Calu3 (cell line): ENCODE measurements at places on chromosomes 3 and 15. TPM values are rescaled to one million over a fixed set of nuclear protein-coding genes. Genes with fewer than 3 reads are reported as not detected.
A peak's percentile ranks its signal among the peaks of the same experiment; 100 is the strongest.

ALS2CL gene
- 39.6 and 46.7 TPM in 2 replicates for total RNA-seq

TMEM266 gene
- 0.17 TPM in 1 of 2 replicates, not detected in the other for total RNA-seq

P3H2 gene
- total RNA-seq: 5.9 and 7.1 TPM in 2 replicates

SUMF1 gene
- total RNA-seq: 24.8 and 31.8 TPM in 2 replicates

CALML4 gene
- total RNA-seq: 17.9 and 24.1 TPM in 2 replicates

ARHGEF26 gene
- total RNA-seq: 19.0 and 21.4 TPM in 2 replicates

DNA sequence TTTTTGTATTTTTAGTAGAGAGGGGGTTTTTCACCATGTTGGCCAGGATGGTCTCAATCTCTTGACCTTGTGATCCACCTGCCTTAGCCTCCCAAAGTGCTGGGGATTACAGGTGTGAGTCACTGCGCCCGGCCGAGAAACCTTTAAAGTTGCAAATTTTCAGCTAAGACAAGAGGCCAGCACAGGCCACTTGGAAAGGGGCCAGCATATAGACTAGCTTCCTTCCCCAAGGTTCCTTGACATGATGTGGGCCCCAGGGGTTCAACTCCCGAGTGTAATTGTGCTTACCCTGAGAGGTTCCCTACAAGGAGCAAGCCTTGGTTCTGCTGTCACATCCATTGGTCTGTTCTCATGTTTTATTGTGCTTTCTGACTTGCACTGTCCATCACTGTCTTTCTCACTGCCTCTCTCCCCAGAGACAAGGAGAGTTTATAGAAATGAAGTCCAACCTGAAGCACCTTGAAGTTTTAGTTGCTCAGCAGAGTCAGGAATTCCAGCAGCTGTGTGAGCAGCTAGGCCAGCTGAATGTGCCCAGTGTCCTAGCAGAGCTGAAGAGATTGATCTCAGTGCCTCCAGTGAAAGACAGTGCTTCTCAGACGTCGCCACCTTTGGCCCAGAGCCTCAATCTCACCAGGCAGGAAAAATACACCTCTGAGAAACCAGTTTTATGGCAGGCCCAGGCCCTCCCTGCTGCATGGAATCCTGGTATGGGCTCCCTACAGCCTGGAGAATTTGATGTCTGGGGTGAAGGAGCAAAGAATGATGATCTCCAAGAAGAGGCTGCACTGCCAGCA is 21.1 kb downstream of the C3orf62 start:
- DNase-seq: no peak

GRCh38 chr15:68789534-68790241 is 31.0 kb downstream of the ANP32A start:
- DNase-seq: no peak

DNA sequence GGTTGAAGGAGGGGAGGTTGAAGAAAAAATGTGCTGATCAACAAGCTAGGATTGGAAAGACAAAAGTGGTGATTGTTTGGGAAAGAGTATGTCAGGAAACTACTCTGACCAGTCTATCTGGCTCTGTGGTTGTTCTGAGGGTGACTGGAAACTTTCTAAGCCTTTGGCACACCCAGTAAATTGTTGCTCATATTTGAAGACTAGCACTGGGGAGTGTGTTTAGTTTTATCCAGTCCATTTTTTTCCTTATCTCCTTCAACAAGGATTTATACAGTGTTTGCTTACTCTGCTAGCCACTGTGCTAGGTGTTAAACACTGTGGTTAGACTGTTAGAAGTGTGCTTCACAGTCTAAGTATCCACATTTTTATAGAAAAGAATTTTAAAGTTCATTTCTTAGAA is 28.8 kb downstream of the PPM1L start:
- DNase-seq: peak; percentile 77

DNA sequence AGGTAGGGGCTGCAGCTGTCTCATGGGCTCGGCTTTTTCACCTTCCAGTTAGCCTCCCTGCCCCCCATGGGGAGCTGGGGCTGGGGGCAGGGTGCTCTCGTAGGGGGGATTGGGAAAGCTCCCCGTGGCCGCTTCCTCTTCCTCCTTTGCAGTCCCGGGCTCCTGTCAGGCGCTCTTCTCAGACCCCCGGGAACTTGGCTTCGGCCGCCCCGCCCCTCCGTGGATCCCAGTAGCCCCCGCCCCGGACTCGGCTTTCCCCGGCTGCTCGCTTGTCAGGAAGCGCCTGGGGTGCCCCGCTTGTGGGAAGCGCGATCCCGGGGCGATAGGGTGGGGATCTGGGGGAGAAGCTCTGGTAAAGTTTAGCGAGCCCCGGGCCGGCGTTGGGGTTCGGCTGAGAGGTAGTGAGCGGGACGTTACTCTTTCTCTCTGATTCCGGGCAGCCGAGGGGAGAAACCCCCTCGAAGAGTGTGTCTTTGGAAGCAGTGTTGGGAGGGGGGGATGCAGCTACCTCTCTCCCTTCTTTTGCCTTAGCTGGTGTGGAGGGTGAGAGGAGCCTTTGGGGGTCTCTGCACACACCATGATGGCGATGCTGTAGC is 611 bp downstream of the PIAS1 start:
- DNase-seq: peak; percentile 61

DNA sequence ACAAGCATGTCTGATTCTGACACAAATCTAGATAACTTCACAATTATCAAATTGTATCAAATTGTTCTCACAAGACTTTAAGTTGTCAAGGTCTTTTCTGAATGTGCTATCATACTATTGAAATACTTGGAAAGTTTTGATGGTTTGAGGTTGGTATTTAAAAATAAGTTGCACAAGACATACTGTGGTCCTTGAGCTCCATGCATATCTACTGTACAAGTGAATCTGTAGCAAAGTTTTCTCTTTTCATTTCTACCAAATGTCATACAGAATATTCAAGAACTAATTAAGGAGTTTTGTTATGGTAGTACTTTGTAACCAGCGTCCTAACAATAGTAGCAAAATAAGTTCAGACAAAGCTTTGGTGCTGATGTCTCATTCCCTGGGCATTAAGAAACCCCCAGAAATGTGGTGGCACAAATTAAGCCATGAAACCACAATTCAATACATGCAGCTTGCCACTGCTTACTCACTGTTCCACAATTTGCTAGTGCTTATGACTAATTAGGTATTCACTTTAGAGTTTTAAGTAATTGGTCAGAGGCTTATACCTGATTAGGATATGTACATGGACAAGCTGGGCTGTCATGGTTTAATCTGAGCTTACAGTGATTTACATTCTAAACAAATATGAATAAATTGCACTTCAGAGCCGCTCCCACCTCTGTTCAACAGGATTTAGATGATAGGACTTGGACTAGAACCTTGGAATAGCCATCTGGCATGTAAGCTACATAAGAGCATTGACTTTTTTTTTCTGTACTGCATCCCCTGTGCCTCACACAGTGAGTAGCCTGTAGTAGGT is 8.8 kb downstream of the TBC1D23 start:
- DNase-seq: peak; percentile 8

- DNase-seq: no peak
Observed at GRCh38 chr15:90497376-90497775, 32.3 kb upstream of the CRTC3 start.

DNA sequence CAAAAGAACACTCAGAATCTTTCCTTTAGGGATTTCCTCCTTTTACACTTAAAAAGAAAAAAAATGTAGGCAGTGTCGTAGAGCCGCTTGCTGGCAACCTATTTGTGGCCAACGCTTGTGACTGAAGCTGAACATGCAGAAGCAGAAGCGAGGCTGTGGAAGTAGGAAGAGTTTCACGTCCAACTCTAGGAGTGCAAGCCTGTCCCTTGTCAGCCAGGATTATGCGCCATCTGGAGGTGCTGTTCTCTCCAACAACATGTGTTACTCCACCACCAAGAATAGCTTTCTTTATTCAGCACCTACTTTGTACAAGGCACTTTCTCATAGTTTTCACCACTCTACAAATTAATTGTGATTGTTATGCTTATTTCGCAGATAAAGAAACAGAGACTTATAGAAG is 223.2 kb upstream of the LMCD1 start:
- no peak for DNase-seq

DNA sequence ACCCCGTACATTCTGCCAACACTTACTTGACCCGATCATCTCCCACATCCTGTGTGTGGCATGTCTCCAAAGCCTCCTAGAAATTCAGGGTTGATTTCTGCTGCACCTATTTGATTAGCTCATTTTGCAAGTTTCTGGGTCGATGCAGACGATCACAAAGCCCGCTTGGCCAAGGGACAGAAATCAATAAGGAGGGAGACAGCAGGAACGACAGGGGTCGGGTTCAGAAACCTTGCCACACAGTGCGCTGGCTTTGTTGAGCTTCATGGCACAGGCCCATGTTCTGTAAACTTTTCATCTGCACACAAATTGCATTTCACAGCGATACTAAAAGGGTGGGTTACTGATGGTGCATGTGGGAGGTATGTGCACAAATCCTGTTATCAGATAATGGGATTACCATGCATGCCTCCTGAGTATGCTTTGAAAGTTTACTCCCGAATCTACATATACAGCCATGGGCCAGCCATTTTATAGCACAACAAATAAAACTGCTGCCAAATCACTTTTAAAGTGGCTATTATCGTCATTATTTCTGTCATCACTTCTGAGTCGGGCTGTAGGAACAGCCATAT is 95.9 kb upstream of the ATP11B start:
- DNase-seq: no peak
